ENCODE measurements at places on chromosomes 11 and 22.

- no peak for DNase-seq
Measured at GRCh38 chr22:40423310-40423688, 52.9 kb downstream of the SGSM3 start.

GRCh38 chr11:16969010-16969999, 44.9 kb downstream of the PLEKHA7 start:
- DNase-seq: no peak

DNA sequence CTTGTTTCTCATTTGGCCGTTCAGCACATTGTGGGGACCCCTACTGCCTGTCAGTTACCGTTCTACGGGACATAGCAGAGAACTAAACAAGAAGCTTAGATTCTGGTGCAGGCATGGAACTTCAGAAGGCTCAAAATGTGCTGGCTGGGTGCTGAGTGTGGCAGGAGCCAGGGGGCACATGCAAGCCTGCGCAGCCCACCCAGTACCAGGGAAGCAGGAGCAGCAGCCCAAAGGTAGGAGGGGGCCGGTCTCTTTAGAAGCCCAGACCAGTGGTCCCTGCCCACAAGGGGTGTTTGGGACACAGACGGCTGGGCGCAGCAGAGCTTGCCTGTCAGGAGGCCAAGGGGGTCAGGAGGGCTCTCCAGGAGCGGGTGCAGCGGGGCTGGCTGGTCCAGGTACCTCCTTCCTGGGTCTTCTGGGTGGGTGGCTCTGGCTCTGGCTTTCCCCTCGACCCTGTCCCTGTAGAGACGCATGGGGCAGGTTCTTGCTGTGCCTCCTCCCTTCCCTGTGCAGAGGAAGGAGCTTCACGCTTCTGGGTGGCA, 2.2 kb downstream of the PTDSS2 start:
- DNase-seq: no peak

DNA sequence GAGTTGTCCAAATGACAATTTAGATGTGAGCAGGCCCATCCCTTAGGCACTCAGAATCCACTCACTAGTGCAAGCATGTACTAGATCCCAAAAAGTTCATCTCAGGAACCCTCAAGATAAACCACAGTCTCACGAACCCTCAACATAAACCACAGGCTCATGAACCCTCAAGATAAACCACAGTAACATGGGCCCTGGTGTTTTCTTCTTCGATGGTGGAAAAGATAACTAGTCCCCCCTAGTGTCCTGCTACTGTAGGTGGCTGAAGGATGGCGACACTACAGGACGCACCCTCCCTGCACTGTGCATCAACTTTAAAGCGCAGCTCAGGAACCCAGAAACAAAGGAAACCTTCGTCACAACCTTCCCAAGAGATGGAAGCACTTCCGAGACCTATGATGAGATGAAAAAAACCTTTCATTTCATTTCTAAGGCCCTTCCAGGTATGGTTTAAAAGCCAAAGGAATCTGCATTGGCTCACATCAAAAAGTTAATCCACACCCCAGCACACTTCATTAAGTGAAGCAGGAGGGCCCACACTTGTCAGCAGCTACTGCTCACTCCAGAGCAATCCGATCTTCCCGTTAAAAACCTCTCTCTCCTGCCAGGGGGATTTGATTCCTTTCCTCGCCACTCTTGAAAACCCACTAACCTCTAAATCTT, 2.4 kb downstream of the LARGE1 start:
- no peak for DNase-seq

GRCh38 chr11:125207866-125208425, 43.4 kb downstream of the PKNOX2 start:
- DNase-seq: peak; percentile 35

- no peak for DNase-seq
Measured at GRCh38 chr11:68524681-68525080, 64.1 kb downstream of the PPP6R3 start.

DNA sequence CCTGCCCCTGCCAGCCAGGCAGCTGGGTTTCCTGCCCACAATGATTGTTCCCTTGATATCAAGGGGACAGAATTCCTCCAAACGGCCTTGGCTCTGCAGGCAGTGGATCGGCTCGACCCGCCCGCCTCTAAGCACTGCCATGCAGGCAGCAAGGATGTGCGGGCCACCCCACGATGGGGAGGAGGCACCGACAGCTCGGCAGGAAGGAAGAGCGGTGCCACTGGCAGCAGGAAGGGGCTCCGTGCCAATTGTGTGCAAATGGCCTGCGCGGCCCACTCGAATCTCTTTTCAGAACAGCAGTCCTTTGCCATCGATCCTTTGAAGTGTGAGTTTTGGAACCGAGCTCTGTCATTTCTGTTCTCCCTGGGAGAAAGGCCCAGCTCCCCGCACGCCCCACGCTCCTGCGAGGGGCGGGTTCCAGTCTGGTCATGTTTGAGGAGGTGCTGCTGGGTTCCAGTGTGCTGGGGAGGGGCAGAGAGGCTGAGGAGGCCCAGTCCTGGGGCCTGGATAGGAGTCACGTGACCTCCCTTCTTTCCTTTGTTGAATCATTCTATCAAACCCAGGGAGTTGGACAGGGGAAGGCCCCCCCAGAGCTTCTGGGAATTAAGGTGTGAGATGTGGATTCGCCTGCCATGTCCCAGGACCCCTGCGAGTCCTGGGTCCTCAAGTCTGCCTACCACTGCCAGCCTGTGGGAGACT, 406.0 kb downstream of the CTTN start:
- DNase-seq: no peak

GRCh38 chr11:40877256-40877655, 582.2 kb downstream of the LRRC4C start:
- peak; percentile 75 for DNase-seq

- DNase-seq: no peak
Measured at GRCh38 chr22:36922711-36923110, 9.3 kb downstream of the CSF2RB start.

GRCh38 chr11:6926208-6927029, at the start of gene ZNF215:
ZNF215 (plus strand) TSS chr11:6926426; CDS start chr11:6932273, 5,847 bp downstream.
- DNase-seq: peak; percentile 88

- DNase-seq: peak; percentile 65
Measured at GRCh38 chr11:128053981-128054931, 533.1 kb downstream of the ETS1 start.

DNA sequence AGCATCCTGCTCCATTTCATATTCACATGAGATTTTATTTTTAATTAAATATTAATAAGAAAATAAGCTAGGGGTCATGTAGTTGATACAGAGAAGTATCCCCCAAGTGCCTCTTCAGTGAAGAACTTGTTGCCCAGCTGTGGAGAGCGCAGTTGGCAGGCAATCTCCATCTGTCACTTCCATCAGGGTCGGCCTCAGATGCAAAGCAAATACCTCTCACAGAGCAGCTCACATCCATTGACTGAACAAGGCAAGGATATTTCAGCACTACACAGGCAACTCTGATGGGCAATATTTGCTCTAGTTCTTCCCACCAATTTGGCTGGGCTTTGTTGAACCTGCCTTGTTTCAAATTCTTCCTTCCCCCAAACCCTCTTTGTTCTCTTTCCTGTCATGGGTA, 129.4 kb downstream of the NOX4 start:
- DNase-seq: no peak

DNA sequence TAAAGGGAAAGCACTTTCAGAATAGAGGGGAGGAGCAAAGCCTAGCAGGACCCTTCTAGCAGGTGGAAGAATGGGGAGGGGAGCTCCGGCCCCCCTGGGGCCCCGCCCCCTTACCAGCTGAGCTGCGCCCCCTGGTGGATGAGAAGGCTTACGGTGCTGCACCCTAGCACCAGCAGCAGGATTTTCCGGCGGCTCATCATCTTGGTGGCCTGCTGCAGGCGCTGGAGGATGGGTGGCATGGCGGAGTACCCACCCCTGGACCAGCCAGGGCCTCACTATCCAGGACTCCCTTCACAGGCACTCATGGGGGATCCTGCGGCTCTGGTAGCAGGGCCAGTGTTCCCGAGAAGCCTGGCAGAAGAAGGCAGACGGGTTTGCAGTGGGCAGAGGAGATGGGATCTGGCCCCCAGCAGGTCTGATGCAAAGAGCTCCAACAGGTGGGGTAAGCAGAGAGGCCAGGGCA, 3.8 kb downstream of the GAL3ST3 start:
- DNase-seq: peak; percentile 40

- DNase-seq: no peak
Measured at GRCh38 chr11:88345949-88346348, 8.4 kb upstream of the CTSC start.

DNA sequence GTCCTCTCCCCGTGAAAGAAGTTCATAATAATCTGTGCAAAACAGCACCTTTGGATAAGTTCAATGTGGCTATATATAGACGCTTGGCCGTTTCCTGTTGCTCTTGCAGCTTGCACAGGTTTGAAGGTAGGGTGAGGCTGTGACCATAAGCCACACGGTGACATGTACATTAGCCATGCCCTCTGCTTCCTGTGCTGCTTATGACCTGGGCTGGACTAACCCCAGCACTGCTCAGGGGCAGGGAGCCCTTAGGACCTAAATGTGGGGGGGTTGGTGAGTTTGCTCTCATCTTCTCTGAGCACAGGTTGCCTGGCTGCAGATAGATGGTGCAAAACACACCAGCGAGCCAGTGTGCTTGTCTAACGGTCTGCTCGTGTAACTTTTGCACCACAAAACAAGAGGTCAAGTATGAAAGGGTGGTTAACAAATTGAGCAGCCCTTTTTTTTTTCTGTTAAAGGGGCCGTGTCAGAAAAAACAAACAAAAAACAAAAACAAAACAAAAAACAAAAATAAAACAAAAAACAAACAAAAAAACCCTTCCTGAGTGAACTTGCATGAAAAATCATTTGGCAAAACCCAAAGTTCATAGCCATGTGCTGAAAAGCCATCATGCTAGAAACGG, 37.3 kb downstream of the FLI1 start:
- no peak for DNase-seq

DNA sequence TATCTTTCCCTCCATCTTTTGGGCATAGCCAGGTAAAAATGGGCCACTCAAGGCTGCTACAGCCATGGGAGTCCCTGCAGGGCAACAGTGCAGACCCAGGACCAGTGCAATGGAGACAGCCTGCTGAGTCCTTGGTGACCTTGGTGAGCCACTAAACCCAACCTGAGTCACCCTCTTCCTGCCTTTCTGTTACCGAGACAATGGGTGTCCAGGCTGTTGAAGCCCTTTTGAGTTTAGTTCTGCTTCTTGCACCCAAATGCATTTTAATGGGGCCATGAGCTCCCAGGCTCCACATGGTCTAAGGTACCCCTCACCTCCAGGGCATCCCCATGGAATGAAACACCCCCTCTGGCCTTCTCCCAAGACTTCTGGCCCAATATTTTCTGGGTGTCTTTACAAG, 874 bp upstream of the PLAAT4 start:
- no peak for DNase-seq

DNA sequence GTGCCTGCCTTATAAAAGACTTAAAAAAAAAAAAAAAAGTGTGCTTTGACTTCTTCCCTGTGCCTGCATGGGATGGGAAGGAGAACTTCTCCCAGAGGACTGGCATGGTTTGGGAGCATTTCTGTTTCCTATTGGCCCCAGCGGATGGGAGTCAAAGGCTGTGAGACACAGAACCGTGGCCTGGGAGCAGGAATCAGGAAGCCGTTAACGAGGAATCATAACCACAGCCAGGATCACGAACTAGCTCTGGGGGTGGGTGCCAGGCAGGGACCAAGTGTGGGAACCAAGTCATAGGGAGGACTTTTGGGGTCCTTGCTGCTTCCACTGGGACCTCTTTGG, 526 bp downstream of the C1QTNF6 start:
- DNase-seq: peak; percentile 41

DNA sequence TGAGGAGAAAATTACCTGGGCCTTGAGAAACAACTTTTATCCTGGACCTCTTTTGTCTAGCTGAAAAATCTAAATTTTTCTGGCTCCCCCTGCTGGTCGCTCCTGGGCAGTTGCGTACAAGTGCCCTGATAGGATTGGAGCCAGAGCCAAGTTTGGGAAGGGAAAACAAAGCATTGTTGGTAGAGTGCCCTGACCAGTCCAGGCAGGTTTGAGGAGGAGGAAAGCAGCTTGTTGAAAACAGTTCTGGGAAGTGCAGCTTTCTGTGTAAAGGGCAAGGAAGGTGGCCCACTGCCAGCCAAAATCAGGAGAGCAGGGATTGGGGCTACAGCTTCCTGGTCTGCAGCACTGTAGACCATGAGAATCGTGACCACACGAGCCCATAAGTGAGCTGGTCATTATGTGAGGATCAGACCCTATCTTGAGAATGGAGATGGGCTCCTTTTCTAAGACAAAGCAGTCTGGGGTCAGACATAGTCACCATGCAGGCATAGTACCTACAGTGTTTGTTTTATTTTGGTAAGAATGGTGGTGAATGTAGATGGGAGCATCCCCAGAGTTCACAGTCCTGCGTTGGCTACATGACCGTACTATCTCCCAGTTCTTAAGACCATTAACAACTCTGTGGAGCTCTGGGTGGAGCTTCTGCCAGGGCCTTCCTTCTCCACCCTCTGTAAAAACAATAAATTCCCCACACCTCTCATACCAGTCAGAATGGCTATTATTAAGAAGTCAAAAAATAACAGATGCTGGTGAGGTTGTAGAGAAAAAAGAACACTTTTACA, 21.3 kb upstream of the PIK3IP1 start:
- peak; percentile 87 for DNase-seq

- DNase-seq: no peak
Measured at GRCh38 chr22:42704896-42705295, 15.8 kb downstream of the A4GALT start.

DNA sequence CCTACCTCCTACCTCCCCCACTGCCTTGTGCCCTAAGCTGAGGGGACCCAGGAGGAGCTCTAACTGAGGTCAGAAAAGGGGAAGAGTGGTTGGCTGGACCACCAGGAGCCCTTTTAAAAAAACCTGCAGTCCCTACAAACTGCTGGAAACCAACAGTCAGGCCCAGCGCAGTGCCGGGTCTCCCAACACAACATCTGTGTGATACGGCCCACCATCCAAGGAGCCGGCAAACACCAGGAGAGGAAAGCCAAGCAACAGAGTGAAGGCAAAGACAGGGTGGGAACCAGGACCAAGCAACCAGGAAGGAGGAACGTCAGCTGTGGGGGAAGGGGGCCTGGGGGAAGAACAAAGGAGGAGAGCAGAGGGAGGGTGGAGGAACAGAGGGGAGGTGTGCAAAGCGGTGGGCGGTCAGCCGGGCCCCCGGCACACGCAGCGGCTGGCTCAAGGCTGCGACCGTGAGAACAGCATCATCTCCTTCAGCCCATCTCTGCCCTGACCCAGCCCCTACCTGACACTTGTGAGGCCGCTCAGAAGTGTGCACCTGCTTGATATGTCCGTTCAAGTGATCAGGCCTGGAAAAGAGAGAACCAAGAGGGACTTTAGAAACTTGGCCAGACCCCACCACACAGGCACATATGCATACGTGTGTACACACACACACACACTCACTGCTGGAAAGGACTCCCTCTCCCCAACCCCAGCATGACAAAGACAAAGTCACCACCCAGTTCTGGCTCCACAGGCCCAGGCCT, 3.6 kb downstream of the PATZ1 start:
- no peak for DNase-seq

GRCh38 chr11:92357344-92357743, 132.7 kb downstream of the FAT3 start:
- DNase-seq: peak; percentile 77

Measured in mammary epithelial cell (primary cell).